ENCODE measurements at places on chromosomes 16 and 17.

DNA sequence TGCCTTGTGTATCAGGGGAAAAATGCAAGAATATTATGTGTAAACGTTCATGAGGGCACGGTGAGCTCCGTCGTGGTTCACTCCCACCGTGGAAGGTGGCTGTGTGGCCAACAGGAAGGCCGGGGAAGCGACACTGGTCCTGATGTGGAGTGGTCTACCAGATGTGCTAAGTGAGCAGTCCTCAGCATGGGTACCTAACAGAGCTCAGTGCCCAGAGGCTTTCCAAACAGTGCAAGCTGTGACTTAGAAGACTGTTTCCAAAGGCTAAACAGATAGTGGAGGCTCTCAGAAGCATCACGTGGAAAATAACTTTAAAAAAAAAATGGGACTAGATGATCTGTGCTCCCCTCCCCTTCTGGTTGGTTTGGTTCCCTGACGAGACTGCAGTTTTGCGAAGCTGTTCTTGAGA, 199.3 kb upstream of the CHMP6 start:
- DNase-seq = no peak

DNA sequence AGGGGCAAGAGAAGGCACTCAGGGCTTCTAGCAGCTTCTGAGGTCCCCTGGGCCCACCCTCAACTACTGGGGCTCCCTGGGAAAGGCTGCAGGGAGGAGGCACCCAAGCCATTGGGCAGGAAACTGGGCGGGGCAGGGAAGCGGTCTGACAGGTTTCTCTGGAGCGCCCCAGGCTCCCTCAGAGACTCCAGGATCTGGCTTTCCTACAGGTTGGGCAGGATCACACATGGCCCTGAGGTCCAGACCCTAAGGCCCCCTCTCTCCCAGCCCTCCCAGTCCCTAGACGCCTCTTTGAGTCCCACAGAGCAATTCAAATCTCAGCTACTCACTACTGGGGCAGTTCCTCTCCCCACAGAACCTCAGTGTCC, 14.3 kb downstream of the JUP start:
- no peak for DNase-seq

DNA sequence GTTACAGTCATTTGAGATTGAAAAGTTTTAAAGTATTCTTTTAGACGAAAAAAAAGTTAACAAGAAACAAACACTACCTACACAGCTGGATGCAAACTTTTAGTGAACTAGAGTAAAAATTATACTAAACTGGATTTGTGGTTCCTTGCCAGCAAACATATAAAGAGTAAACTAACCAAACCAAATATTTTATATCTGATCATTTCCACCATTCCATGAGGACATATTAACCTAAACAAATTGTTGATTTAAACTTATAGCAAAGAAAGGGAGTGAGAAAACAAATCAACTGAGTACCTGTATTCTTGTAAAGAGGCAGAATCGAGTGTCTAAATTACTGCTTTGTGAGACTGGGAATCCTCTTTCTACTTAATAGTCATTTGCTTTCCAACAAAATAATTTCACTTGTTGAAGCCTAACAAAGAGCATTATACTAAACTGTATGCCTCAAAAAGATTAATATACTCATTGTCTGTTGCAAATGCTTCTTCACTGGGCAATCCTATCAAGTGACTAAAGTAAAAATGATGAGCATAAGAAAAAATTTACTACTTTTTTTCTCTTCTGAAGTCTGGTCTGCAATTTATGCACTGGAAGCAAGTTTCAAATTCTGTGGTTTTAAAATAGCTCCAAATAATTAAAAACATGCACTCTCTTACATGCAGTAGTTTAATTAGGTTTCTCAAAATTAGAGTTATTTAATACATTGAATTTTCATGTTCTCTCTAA, 37.5 kb downstream of the AKAP10 start:
- no peak for DNase-seq

GRCh38 chr16:79776243-79776847, 175.8 kb upstream of the MAF start:
- no peak for DNase-seq

- no peak for DNase-seq
These were observed 8.2 kb downstream of the PLCD3 start for GRCh38 chr17:45123930-45124796.

DNA sequence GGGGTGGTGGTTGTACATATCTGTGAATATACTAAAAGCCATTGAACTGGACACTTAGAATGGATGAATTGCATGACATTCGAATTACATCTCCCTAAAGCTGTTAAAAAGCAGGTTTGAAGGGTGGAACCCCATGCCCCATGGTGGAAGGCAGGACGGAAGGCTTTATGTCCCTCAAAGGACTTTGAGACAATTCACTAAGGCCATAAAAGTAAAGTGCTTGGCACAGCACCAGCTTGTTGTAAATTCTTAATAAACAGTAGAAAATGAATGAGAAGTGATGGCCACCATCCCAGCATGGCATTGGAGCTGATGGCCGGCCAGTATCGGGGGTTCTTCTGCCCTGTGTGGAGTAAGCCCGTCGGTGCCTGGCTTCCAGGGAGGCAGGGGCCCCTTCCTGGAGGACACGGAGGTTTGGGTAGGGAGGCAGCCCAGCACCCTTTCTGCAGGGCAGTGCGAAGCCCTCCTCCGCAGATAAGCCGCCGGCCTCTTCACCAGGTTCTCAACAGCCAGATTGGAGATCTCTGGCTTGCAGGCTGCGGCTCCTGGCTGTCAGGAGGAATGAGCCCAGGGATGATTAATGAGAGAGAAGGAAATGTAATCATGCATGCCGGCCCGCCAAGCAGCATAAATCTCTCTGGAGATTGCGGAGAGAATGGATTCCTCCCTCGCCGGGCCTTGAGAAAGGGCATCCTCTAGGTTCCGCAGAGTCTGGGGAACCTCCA, 346.9 kb downstream of the FOXL1 start:
- DNase-seq = no peak

- DNase-seq = no peak
These were observed 12.6 kb upstream of the SNN start for GRCh38 chr16:11655655-11656054.

- DNase-seq = no peak
These were observed 32.3 kb downstream of the SEC14L1 start for GRCh38 chr17:77173104-77173503.

GRCh38 chr17:3956327-3956957, 7.8 kb downstream of the ATP2A3 start:
- DNase-seq = no peak

GRCh38 chr17:74964246-74964761, 8.3 kb downstream of the HID1 start:
- DNase-seq = no peak

Data from stimulated activated CD4-positive, alpha-beta T cell treated with anti-CD3 and anti-CD28 coated beads, Interleukin-2, amount 100 ng/mL, for 4 hours (primary cell).